ENCODE measurements at places on chromosomes 7 and 10. TPM values are rescaled to one million over a fixed set of nuclear protein-coding genes. Genes with fewer than 3 reads are reported as not detected.

Gene MSS51
- 0.90 TPM for total RNA-seq

Gene WNT16
- total RNA-seq = not detected

Gene FAM25G
- total RNA-seq = 1.4 TPM

Gene MACC1
- 19.2 TPM for total RNA-seq

Gene TMEM139
- total RNA-seq = 3.7 TPM

Gene MBL2
- total RNA-seq = not detected

Gene DGKI
- under 0.01 TPM for total RNA-seq

Gene CPA4
- 5.6 TPM for total RNA-seq

Gene GSTK1
- total RNA-seq = 60.6 TPM

Gene SLC37A3
- 58.7 TPM for total RNA-seq

Gene MYOF
- total RNA-seq = 133 TPM

Gene ANKRD61
- not detected for total RNA-seq

Gene MYH16
- 0.53 TPM for total RNA-seq

Gene SYT15
- 0.13 TPM for total RNA-seq

Gene SLC13A4
- total RNA-seq = under 0.01 TPM

Gene DIP2C
- 0.53 TPM for total RNA-seq

Gene CYP2E1
- under 0.01 TPM for total RNA-seq

Gene ASAH2
- 1.6 TPM for total RNA-seq

Gene RBP4
- not detected for total RNA-seq

Gene PNLIPRP2
- not detected for total RNA-seq

Gene ELMO1
- total RNA-seq = not detected

Gene CBX3
- 87.7 TPM for total RNA-seq

Gene LRRC18
- total RNA-seq = not detected

Gene UPK3BL2
- 151 TPM for total RNA-seq

Gene HABP2
- not detected for total RNA-seq

Gene TMEM184A
- 43.8 TPM for total RNA-seq

Gene EVX1
- total RNA-seq = not detected

Gene CYP26C1
- under 0.01 TPM for total RNA-seq

Gene SHTN1
- 3.1 TPM for total RNA-seq

Gene ATOH7
- under 0.01 TPM for total RNA-seq

Gene STAMBPL1
- 2.6 TPM for total RNA-seq

Gene PRF1
- not detected for total RNA-seq

Gene KDM7A
- total RNA-seq = 22.1 TPM

Gene RAB19
- total RNA-seq = not detected

Gene GIMAP4
- not detected for total RNA-seq

Data from bronchial epithelial cell (primary cell).